ENCODE measurements at places on chromosomes 5 and 9. TPM values are rescaled to one million over a fixed set of nuclear protein-coding genes. Genes with fewer than 3 reads are reported as not detected.
A peak's percentile ranks its signal among the peaks of the same experiment; 100 is the strongest.

GRCh38 chr5:151812757-151813309 lies 41.1 kb downstream of the G3BP1 start:
- DNase-seq, result no peak

DNA sequence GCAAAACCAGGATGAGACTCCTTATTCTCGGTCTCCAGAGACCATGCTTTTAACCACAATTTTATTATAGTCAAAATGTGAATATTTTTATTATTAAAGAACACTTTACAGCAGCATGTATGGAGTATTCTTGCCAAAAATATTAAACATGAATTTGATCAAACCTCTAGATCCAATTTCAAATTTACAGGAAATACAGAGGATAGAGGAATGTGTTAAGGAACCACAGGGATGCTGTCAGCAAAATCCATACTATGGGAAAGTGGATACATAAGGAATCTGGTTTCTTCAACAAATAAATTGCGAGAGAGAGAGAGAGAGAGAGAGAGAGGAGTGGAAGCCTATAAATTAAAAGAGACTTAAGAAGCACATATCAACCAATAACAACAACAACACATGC lies 348.2 kb upstream of the NUDT12 start:
- no peak for DNase-seq

Gene BARX1
- 1.5 TPM for total RNA-seq

GRCh38 chr5:80346055-80346454 lies 26.3 kb downstream of the SPZ1 start:
- DNase-seq, result peak; percentile 6

DNA sequence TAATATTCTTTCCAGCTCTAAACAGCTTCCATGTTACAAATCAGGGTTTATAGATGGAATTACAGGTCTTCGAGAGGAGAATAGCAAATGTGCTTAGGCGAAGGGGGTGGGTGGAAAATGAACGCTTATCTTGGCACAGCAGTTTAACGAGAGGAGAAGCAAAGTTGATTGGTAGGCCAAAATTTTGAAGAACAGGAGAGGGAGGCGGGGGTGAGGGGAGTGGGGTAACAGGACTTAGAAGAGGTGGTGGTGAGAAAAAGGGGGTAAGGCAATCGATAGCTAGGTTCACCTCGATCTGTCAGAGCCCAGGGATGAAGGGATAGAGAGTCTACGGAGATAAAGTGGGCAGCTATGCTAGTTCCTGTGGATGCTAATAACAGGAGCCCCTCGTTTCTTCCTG lies 764 bp downstream of the ANKRA2 start:
- no peak for DNase-seq

- DNase-seq, result no peak
These were observed 69.0 kb downstream of the ALDH1A1 start for GRCh38 chr9:72883875-72884274.

DNA sequence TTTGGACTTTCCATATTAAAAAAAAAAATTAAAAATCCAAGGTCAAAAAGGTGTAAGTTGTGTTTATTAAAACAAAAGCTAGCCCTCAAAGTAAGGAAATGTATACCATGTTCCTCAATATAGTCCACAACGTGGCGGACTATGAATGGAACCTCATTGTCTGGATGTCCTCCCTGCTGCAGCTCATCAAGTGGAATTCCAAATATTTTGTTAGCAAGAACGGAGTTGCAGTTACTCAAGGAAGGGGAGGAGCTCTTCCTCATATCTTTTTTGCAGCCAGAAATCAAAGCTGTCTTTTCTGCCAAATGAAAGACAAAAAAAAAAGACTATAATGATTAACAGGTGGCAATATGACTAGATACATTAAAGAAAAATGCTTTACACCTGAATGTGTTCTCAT lies 14.0 kb downstream of the FAM13B start:
- DNase-seq, result no peak

Gene TUSC1
- total RNA-seq, result not detected

- DNase-seq, result no peak
These were observed 38.7 kb downstream of the SCAMP1 start for GRCh38 chr5:78399116-78399515.

GRCh38 chr5:85293145-85293785 lies 908.6 kb upstream of the EDIL3 start:
- DNase-seq, result peak; percentile 67

- no peak for DNase-seq
These were observed 12.9 kb upstream of the RFESD start for GRCh38 chr5:95633671-95634070.

Gene FBN2
- 19.1 TPM for total RNA-seq

DNA sequence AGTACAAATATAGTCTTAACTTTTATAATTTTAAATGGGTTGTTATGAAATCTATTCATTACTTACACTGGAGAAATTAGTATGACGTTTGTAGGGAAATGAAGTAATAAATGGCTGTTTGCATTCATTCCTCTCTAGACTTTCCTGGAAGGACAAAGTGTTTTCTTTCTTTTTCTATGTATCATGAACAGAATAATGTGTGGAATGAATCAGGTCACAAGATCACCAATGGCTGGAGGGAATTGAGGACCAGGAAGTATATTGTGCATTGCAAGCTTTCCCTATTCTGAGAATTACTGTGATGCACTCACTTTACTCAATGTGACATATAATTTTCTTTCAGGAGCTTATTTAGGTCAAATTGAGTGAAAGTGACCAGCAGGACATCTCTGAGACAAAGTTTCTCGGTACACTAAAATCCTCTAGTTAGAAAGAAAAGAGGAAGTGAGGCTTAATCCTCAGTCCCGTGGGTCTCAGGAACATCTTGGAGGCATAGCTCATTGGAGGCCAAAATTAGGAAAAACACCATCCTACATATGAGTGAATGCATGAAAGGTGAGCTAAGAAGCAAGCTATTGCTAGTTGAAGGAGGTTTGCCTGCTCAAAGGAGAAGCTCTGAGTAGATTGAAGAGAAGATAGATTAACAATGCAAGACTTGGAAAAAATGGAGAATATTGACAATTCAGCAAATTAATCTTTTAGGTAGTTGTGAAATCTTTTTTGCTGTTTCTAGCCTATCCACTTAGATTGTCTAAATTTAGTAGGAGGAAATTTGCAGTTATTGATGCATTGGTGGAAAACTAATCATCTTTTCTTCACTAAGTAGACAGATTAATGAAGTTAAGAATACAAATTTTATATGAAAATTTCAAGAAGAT lies 28.0 kb downstream of the ERAP2 start:
- DNase-seq, result no peak

Gene LCN15
- total RNA-seq, result not detected

DNA sequence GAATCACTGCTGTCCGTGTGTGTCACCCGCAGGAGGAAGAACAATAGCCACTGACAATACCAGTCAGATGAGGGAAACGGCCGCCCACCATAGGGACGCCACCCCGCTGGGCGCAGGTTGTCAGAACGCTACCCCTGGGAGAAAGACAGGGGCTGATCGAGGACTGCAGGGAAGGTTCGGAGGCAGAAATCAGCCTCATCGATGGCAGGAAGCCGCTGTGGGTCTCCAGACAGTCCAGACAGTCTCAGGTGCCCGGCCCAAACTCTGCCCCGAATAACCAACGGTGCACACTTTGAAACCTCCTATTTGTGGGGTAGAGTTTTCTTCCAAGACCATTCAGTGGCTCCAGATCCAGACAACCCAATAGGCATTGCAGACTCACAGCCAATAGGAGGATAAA lies 181.5 kb downstream of the ROR2 start:
- no peak for DNase-seq

GRCh38 chr5:180346358-180346757 lies 6.8 kb downstream of the GFPT2 start:
- no peak for DNase-seq

DNA sequence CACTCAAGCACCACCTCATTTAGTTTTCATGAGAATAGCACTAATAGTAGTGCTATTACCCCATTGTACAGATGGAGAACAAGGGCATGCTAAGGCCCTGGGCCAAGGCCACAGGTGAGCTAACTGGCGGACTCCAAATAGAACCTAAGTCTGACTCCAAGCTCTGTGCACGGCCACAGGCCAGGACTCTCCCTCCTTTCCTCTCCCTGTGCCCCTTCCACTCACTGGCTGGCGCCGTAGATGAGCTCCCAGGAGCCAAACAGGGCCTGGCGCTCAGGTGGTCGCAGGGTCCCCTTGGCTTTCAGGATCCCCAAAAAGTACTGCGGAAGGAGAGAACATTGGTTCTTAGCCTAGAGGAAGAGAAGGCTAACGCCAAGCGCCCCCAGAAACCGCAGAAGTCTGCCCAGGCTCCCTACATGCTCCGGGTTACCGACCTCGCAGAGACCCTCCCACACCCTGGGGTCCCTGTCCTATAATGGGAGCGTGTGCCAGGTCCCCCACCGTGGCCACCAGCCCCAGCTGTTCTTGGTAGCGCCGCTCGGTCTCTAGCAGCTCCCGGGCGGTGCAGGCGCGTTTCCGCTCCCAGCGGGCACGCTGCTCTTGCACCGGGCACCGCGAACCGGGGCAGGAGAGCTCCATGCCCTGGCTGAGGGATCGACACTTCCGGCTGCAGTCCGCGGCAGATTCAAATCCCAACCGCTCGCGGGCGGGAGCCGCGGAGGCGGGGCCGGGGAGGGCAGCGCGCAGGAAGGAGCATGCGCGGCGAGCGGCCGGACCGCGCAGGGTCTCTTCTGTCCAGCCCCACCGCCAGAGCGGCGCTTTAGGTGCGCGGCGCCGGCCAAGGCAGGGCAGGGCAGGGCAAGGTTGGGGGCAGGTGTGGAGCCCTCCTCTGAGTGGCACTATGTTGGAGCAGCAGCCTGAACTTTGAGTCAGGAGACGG lies at the start of gene ARHGEF39:
Gene ARHGEF39, minus strand, starts transcription at position 665 of the 940 bp plus-strand sequence. Its CDS starts 26 bp downstream, at position 639.
- DNase-seq, result peak; percentile 94

DNA sequence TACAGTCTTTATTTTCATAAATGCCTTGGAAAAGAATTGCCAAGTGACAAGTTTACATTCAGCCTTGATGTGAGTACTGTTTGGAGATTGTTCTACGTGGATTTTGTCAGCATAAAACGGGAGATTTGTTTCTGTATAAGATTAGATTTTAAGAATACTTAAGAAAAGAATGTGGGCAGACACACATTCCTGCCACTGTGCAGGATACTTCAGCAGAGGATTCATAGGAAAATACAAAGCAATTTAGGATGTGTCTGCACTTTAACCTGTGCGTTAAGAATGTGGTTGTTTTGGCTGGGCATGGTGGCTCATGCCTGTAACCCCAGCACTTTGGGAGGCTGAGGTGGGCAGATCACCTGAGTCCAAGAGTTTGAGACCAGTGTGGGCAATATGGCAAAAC lies 37.2 kb downstream of the GPR107 start:
- DNase-seq, result no peak

GRCh38 chr9:2785060-2785950 lies 58.6 kb downstream of the PUM3 start:
- no peak for DNase-seq

GRCh38 chr9:134385915-134386314 lies 59.7 kb downstream of the RXRA start:
- DNase-seq, result no peak

Gene FBP1
- total RNA-seq, result not detected

Gene LCN9
- total RNA-seq, result not detected

DNA sequence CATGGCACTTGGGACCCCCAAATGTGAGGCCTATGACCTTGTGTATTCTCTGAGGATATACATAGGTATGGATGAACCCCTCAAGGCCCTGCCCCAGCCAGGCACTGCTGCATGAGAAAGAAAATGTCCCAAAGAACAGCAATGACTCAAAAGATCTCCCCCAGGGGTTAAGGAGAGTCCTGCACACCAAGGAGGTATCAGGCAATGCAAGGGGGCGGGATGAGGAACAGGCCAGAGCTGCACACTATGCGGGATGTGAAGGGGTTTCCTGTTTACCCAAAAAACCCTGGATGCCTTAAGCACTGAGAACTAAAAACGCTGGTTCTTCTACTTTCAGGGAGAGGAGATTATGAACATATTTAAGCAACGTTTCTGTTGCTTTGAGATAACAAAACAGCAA lies 3.4 kb downstream of the RAPGEF1 start:
- no peak for DNase-seq

DNA sequence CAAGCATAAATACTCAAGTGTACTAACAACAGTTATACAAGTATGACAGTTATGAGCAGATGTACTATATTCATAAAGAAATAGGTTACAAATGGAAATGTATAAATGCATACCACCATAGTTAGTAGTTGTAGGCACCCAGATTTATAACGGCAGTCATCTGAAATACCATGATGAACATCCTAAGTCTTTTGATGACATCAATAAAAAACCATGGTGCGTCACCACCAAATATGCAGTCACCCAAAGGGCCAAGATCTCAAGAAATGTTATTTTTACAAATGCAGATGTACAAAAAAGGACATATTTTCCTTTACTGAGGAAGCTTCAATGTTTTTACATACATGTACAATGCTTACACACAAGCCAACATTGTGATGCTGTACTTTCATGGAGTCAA lies 70.8 kb upstream of the XPA start:
- no peak for DNase-seq

DNA sequence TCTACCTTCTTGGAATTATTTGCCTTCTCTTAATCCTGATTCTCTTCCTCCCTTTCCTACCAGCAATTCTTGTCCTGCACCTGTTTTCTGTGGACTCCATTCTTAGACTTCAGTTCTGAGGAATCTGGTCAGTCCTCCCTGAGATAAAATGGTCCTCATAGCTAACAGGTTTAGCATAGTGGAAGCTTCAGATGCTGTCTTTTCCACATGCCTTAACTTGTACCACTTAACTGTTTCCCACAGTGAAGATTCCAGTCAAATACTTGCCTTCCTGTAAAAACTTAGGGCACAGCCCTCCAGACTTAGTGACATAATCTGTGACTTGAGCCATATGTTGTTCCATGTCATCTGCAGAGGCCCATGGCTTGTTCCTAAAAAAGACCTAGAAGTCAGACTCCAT lies 261.3 kb downstream of the CWC27 start:
- DNase-seq, result no peak

DNA sequence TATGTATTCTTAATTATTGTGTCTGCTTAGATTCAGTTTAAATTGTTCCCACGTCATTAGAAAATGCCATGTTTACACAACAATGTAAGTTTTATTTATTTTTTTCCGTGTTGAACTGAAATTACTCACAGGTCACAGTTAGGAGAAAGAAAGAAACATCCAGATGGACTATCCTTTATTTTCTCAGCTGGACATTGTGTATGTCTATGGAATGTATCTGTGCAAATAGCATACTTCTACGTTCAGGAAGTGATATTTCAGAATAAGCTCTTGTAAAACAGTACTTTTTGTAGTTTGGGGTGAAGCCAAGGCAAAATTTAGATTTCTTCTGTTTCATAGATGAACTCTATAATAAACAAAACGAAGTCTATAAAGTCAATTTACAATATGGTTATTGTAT lies 249.0 kb upstream of the ZNF608 start:
- DNase-seq, result no peak

- DNase-seq, result no peak
These were observed 102.2 kb upstream of the EQTN start for GRCh38 chr9:27398982-27399653.

- no peak for DNase-seq
These were observed 133.8 kb downstream of the DENND1A start for GRCh38 chr9:123796094-123796493.

GRCh38 chr9:99305124-99305523 lies 83.0 kb downstream of the SEC61B start:
- no peak for DNase-seq

- DNase-seq, result peak; percentile 97
These were observed 54.0 kb downstream of the PCA3 start for GRCh38 chr9:76818271-76818670.

GRCh38 chr5:95864944-95865504 lies 42.5 kb upstream of the GLRX start:
- no peak for DNase-seq

Gene FOXD4L6
- total RNA-seq, result not detected

GRCh38 chr9:92979283-92980056 lies 32.1 kb downstream of the FGD3 start:
- DNase-seq, result no peak

Gene TXNDC8
- not detected for total RNA-seq

Measured in Daoy (cell line).